ENCODE measurements at places on chromosomes 11 and 22.

DNA sequence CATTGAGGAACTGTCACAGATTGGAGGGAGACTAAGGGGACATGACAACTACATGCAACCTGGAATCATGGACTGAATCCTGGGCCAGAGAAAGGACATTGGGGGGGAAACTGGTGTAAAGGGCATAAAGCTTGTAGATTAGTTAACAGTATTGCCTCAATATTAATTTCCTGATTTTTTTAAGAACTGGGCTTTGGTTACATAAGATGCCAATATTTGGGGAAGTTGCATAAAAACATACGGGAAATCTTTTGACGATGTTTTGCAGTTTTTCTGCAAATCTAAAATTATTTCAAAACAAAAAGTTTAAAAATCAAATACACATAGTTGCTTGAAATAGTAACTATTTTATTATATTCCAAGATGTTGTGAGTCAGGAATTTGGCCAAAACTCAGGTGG lies 2.9 kb upstream of the FOLR3 start:
- DNase-seq, result no peak

GRCh38 chr11:74397501-74398243 lies 561 bp downstream of the PGM2L1 start:
- DNase-seq, result peak; percentile 24

- DNase-seq, result no peak
Measured at GRCh38 chr11:81470446-81470845, 1263.2 kb downstream of the FAM181B start.

DNA sequence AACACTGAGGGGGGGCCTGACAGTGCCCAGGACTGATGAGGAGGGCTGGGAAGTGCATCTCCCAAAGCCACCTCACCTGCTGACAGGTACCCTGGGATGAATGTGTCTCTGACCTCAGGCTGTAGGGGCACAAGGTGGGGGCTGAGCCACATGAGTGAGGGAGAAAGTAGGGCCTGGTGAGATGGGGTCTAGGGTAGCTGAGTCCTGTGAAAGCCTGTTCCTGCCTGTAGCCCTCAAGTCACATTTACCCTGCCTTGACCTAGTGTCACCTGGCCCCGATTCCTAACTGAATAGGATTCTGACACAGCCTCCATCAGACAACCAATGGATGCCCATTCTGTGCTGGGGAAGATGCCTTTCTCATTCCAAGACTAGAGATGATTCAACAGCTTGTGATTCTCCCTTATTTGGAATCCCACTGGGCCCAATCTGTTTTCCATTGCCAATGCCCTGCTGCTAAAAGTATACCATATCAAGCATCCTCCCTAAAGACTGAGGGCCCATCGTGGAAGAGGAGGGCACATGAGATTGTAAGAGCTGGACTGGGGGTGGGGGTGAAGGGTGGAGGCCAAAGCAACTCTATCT lies 11.1 kb upstream of the RFPL1 start:
- DNase-seq, result no peak

All from activated CD4-positive, CD25-positive, alpha-beta regulatory T cell (primary cell).